ENCODE measurements at places on chromosomes 1 and 21.
A peak's percentile ranks its signal among the peaks of the same experiment; 100 is the strongest.

GRCh38 chr1:188904201-188904600, 1573.5 kb downstream of the BRINP3 start:
- DNase-seq = no peak

- DNase-seq = peak; percentile 61
Measured at GRCh38 chr1:145871994-145872924, 13.4 kb upstream of the PIAS3 start.

- no peak for DNase-seq
Measured at GRCh38 chr1:112524251-112524650, 15.5 kb downstream of the WNT2B start.

DNA sequence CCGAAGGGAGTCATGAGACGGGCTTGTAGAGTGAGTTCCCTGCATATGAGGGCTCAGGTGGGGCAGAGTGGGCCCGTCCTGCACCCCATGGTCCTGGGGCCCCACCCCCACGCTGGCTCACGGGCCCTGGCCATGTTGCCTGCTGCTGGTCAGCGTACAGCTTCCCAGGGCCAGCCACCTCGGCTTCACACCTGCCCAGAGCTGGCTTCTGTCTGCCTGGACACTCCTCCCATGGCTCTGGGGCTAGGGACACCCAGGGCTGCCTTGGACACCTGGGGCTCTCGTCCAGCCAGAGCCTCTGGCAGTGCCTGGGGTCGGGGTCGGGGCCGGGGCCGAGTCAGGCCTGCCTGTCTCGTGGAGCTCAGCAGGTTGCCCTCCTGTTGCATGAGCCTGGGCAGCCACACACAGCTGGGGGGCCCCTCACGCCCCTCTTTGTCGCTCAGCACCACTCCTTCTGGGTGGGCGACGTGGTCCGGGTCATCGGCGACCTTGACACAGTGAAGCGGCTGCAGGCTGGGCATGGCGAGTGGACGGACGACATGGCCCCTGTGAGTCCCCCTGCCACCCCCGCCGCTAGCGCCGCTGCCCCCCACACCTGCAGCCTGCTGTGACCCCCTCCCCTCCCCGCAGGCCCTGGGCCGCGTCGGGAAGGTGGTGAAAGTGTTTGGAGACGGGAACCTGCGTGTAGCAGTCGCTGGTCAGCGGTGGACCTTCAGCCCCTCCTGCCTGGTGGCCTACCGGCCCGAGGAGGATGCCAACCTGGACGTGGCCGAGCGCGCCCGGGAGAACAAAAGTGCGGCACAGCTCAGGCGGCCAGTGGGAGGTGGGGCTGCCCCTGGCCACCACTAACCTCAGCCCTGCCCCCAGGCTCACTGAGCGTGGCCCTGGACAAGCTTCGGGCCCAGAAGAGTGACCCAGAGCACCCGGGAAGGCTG, 5.5 kb upstream of the MMP23B start:
- DNase-seq = no peak

DNA sequence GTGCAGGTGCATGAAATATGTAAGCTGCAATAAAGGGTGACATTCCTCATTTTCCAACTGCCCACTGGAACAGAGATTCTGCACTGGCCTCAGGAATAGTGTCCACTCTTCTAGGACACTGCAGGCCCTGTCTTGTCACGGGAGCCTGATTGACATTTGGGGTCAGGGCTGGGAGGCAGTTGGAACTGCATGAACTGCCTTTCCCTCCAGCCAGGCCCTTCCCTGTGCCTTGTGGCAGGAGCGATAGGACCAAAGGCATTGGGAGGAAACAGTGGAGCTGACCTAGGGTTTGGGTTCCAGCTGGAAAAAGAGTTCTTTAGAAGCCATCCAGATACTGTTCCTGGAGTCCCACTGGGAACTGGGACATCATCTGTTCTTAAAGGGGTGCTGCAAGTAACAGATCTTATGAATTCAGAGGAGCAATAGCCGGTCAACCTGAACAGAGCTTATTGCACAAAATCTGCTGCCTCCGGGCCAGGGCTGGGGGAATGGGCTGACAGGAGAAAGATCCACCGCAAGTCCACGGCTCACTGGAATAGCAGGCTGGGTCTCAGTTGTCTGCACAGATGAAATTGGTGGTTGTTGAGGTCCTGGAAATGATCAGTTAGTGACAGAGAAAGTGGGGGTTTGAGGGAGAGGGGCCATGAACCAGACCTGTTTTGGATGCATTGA, 451.7 kb downstream of the CAMTA1 start:
- no peak for DNase-seq

- no peak for DNase-seq
Measured at GRCh38 chr1:29396438-29397255, 160.3 kb downstream of the PTPRU start.

GRCh38 chr21:31576428-31576827, 83.1 kb upstream of the SOD1 start:
- DNase-seq = no peak

Measured in C1 segment of cervical spinal cord (tissue), 14 donors.